ENCODE measurements at places on chromosomes 7 and 10. TPM values are rescaled to one million over a fixed set of nuclear protein-coding genes. Genes with fewer than 3 reads are reported as not detected.

- no peak for DNase-seq
These were observed 226.8 kb downstream of the PRPF18 start for GRCh38 chr10:13813550-13813949.

DNA sequence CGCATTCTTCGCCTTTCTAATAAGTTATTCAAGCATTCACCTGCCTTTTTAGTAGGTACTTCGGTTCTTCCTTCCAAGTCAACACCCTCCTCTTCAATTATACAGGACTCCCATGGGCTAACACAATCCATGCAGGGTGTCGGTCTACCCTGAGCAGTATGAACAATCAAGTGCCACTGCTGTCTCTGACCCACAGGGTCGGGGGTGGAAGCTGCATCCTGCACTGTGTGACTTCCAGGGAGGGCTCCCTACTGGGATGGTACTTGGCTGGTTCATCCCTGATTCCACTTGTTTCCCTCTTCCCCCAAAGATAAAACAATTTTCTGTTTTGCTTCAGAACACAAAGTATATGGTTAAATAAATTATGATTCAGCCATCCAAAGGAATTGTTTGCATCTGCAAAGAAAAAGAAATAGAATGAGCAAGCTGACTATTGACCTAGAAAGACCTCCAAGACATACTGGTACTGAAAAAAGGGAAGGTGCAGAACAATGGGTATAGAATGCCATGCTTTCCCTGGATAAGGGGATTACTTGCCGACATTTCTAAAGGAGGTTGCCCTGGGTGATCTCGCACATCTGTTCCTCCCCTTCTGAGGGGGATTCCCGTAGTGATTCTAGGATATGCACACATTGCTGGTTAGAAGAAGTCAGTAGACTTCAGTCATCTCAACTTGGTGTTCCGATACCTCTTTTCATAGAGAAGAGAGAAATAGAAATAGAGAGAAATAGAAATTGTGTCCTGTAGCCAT lies 89.1 kb upstream of the AGR3 start:
- DNase-seq = no peak

- DNase-seq = no peak
These were observed 2.4 kb upstream of the ESYT2 start for GRCh38 chr7:158831738-158832091.

DNA sequence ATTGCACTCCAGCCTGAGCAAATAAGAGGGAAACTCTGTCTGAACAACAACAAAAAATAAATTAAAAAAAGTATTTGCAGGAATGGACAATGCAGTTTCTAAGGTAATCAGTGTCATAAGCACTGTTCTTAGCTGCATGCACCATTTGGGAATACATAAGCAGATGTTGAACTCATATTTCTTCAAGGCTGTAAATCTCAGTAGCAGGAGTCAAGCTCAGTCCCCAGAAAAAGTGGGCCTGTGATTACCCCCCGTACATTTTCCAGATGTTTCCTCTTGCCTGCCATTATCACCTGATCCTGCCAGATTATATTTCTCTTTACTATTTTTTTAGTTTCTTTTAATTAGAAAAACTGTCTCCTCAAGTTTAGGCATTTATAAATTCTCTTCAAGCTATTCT lies 667.6 kb upstream of the ANKRD30A start:
- DNase-seq = no peak

DNA sequence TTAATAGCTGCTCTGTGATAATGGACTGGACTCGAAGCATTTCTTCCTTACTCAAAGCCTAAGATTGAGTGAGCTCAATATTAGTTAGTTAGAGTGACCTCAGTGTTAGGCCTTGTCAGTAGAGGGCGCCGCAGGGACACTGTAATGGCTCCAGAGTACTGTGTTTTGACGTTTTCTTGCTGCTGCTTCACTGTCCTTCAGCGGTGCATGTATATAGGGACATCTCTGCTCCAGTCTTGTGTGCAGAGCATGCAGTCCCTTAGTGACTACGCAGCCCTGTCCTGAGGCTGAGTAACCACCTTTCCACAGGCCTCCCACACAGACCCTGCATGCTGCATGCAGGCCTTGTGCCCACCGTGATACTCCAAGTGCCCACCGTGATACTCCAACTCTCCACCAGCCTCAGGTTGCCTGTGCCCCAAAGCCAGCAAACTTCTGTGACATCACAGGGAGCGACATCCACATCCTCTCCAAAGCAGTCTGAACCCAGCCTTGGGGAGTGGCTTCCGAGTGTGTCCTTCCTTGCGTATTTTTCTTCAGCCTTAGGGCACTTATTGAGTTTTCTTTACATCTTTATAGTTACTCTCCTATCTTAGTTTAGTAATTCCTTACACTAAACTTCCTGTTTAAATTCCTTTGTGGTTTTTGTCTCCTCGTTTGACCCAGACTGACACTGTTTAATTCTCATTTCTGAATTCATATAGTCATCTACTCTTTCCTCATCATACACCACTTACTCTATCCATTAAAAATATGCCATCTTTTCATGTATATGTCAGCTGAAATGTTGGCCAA lies 118.2 kb downstream of the JAZF1 start:
- no peak for DNase-seq

DNA sequence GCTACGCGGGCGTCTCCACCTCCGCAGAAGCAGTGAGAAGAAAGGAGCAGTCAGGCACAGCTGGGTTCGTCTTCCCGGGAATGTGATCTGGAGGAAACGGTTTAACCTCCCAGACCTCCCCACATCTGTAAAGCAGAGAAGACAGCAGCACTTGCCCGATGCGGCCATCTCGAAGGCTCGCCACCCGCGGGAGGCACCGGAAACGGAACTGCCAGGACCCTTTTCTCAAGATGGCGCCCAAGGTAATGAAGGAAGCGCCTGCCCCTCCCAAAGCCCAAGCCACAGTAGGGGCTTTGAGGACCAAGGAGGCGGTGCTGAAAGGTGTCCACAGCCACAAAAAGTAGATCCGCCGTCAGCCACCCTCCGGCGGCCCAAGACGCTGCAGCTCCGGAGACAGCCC lies 41.7 kb downstream of the ASB13 start:
- DNase-seq = no peak

- DNase-seq = no peak
These were observed 115.8 kb upstream of the SEC61G start for GRCh38 chr7:54874804-54875203.

DNA sequence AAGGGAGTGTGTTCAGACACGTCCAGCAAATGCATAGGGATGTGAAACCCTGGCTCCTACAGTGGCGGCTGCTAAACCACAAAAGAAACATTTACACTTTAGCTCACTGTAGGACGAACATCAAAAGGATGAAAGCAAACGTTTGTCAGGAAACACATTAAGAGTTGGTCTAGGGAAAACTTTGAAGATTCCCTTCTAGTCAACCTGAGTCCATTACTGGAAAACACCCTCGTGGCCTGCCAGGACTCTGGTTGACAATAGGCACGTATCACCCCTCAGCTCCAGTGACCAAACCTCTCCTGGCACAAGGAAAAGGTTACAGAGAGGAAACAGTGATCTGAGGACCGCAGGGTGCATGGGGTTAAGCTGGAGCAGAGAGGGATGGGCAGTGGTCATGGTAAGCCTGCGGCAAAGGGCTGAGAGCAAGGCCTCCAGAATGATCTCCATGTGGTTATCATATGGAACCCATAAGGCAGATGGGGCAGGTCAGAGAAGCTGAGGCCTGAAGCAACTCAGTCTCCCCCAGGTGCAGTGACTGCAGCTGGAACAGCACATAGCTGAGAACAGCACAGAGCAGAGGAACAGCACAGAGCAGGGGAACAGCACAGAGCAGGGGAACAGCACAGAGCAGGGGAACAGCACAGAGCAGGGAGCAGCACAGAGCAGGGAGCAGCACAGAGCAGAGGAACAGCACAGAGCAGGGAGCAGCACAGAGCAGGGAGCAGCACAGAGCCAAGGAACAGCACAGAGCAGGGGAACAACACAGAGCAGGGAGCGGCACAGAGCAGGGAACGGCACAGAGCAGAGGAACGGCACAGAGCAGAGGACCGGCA lies 49.9 kb downstream of the CHST15 start:
- no peak for DNase-seq

- no peak for DNase-seq
These were observed 30.6 kb downstream of the ADARB2 start for GRCh38 chr10:1706711-1707110.

GRID1 gene
- total RNA-seq = not detected

OR13A1 gene
- total RNA-seq = not detected

TRUB1 gene
- 26.2 TPM for total RNA-seq
